ENCODE measurements at places on chromosomes 12 and 14.

DNA sequence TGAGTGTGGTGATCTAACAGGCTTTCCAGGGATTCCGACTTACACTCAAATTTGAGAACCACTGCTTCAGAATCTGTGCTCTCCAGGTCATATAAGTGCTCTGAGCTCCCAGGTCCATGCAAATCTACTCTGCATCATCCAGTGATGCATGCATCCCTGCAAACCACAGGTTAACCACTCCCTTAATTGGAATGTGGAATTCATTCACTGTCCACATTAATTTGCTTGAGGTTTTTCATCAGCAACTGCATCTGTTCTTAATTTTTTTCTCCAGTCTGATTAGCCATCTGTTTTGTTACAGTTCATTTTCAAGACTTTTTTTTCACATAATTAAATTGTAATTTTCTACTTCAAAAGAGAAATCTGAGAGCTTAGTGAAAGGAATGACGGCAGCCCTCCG, 43.4 kb upstream of the RIN3 start:
- DNase-seq: no peak

GRCh38 chr12:99772274-99772673, 124.7 kb downstream of the GARIN6 start:
- DNase-seq: no peak

DNA sequence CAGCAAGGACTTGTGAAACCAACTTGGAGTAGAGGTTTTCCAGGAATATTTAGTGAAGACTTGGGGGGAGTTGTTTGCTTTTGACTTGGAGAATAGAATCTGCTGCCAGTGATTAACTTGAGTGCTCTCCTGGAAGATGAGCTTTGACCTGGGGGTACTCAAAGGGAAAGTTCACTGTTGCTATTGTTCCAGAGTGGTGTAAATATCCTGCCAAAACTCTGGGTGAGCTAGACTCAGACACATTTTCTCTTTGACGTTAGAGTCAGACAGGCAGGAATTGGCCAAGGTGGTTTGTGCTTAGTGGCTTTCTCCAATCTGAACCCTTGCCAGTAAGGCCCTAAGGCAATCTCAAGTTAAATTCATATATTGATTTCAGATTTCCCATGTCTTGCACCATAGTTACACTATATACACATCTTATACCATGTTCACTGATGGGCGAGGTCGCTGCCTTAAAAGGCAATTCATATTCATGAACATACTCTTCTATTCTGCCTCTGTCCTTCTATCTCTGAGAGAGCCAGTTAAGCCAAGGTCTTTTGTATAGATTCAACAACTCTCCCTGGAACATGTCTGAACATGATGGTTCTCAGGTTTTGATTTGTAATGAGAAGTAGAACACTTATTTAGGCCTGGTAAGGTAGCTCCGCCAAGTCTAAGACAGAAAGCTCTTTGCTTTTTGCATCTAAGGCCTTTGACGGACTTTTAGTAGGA, 204.6 kb upstream of the SLC38A2 start:
- no peak for DNase-seq

DNA sequence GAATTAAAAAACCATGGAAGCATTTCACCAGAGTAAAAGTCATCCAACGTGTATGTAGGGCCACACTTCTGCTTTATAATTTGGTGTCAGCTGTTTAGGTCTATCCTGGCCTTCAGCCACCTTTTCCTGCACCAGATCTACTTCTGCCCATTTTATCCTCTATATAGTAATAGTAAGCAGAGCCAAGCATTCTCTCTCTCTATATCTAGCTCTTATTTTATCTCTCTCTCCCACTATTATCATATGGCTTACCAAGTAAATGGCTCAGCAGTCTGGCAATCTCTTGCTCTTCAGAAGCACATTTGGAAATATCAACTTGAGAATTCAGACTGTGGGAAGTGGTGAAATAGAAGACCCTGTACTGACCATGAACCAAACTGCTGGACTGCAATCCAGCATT, 84.1 kb upstream of the FKBP4 start:
- DNase-seq: no peak

DNA sequence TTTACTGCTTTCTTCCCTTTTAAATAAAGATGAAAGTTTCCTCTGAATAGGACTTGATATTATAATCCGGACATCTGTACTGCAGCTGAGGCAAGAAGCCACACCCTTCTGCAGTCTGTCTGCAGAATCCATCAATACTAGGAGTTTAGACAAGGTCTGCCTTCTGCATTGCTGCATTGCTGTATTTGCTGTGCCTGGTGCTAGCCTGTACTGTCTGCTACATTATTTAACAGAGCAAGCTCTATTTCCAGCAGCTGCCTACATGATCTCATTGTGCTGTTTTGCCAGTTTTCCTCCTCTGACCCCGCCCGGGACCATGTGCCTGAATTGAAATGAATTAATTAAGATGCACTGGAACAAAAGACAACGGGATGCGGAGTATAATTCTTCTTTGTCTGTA, 1.7 kb downstream of the TUBA1A start:
- no peak for DNase-seq

GRCh38 chr14:95222151-95222631, 64.9 kb upstream of the DICER1 start:
- no peak for DNase-seq

- no peak for DNase-seq
Observed at GRCh38 chr14:88196925-88197324, 126.1 kb downstream of the KCNK10 start.

DNA sequence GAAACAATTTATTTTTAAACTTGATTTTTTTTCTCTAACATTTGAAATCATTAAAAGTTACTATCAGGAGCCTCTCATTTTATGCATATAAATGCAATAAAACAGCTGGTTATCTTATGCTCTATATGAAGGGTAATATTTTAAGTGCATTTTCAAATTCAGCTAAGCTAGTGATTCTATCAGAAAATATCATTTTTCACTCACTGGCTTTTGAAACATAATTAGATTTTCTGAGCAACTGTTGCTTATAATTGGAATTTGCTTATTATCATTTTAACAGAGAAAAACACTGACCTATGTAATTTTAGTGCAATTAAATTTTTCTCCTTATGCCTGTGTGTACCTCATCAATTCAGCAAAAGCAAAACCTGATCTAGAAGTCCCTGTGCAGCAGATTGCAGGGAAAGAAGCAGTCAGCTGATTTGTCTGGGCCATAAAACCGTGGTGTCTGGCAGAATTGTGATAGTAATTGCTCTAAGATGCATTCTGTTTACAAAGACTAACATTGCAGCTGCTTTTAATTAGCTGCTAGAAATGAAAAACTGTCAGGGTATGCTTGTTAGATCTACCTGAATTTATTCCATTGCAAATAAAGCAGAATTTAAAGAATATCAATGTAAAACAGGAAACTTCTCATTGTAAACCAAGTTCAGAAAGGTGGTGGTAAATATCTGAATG, 75.0 kb downstream of the BICD1 start:
- DNase-seq: no peak

DNA sequence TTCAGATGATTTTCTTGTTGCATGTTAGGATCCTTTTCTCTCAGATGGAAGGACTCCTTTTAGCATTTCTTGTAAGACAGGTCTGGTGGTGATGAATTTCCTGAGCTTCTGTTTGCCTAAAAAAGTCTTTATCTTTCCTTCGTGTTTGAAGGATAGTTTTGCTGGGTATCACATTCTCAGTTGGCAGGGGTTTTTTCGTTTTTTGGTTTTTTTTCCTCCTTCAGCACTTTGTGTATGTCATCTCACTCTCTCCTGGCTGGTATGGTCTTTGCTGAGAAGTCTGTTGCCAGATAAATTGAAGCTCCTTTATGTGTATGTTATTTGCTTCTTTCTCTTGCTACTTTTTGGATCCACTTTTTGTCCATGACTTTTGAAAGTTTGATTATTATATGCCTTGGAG, 15.6 kb upstream of the TXNRD1 start:
- DNase-seq: no peak

DNA sequence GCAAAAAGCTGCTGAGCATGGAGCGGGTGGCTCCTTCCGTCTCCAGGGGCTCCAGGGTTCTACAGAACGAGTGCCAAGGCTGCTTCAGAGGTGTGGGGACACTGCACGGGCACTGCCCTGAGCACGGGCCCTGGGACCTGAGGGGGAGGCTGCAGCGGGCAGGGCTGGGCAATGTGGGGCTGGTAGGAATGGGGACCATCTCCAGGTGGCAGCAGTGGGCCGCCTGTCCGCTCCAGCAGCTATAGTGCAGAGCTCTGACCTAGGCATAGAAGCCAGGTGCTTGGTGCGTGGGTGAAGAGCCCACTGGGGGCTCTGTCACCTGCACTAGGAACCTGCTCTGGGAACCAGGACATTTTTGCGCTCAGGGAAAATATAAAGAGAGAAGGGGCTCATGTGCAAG, 22.3 kb downstream of the HDAC7 start:
- DNase-seq: no peak

DNA sequence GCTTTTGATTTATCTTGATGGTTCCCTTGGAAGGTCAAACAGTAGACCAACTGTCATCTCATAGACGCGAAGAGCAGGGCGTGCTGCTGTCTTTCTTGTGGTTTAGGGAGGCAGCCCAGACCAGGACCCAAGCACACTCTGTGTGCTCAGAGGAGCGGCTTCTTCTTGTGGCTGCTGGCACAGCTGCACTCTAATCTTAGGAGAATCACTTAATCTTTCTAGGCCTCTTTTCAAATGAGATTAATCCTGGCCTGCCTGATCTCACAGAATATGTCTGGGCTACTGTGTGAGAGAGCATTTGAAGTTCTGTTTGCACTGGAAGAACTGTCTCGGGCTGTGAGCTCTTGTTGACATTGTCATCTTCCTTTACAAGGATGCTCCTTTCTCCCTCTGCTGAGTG, 60.0 kb upstream of the TRAF3 start:
- DNase-seq: no peak

- no peak for DNase-seq
Observed at GRCh38 chr14:23569443-23570151, 2.0 kb upstream of the AP1G2 start.

DNA sequence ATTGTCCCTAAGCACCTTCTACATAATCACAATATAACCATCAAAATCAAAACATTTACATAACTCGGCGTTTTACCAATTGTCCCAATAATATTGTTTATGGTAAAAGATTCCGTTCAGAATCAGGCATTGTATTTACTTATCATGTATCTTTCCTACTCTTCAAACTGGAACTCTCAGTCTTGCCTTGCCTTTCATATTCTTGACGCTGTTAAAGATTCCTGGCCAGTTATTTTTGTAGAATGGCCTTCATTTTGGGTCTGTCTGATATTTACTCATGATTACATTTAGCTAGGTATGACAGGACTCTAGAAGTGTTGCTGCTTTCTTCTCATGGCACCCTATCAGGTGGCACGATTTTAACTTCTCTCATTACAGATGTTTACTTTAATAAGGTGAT, 850 bp upstream of the HEATR5A start:
- DNase-seq: no peak

DNA sequence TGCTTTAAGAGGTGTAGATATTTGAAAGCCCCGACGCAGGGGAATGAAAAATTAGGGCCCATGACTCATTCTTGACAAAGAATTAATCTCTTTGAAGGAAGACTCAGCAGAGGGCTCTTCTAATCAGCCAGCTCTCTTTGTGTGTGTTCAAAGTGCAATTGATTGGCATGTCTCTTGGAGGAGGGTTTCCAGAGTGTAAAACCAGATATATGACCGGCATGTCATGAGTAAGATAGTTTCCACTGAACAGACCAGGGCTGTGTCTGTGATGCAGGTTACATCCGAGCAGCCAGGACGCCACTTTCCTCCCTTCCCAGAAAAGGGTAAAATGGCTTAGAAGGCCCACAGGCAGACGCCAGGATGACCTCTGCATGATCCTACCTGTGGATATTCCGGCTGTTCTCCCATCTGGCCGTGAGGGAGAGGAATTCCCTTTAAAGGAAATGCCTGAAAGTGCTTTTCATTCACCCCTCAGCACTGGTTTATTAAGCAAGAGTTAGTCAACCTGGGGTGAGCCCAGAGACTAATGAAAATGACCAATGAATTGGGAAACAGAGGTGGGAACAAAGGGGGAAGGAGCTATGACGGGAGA, 7.2 kb upstream of the KRT75 start:
- DNase-seq: no peak

DNA sequence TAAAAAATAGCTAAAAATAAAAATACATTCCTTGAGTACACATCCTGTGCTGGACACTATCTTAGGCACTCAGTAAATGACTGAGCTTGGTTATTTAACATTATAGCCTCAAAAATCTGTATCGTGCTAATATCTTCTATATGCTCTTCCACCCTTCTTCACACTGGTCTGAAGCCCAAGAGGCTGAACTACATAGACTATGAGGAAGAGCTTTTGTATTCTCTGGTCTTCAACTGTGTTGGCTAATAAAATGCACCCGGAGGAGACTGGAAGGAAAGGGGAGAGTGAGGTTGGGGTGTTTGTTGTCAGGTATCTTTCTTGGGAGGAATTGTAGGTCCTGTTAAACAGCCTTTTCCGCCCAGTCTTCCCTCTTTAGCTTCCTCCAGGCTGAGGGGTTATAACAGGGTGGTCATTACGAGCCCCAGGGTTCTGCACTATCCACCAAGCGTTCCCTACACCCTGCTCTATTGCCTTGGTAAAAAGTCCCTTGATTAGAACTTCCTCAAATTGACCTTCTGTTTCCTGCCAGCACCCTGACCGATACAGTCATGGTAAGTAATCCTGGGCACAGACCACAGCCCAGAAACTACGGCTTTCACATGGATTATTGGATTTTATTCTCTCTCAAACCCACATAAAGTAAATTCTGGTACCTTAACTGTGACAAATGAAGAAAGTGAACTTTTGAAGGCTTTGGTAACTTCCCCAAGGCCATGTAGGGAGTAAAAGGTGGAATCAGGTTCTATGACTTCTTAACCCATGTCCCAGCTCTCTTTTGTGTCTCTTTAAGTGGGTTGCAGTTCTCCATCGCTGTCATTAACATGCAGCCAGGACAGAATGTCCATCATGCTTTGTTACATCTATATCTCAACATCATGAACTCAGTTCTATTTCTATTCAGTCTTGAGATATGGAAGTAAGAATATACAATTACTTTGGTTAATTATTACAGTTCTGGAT, 71.3 kb downstream of the PTHLH start:
- no peak for DNase-seq

DNA sequence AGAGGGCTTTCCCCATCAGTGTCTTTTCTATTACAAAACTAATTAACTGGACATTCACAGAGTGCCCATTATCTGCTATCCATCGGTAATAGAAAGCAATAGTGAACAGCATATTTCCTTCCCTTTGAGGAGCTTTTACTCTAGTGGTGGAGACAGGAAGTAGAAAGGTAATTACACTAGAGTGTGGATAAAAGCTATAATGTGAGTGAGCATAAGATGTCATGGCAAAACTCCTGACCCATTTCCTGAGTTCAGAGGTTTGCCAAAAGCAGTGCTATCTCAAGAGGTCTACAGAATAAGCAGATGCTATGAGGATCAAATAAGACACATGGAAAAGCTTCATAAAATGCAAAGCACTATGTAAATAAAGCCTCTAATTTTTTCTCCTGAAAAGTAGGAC, 24.0 kb downstream of the TIMELESS start:
- DNase-seq: no peak
